ENCODE measurements at places on chromosomes 16 and 17.
A peak's percentile ranks its signal among the peaks of the same experiment; 100 is the strongest.

- H3K27ac ChIP-seq: no peak overlapping the region
- H3K4me1 ChIP-seq: no peaks in the 10 kb centered on the region
- no peak overlapping the region for H3K4me3 ChIP-seq
- no peak for DNase-seq
- H3K27me3 ChIP-seq: no peaks in the 10 kb centered on the region
Observed at GRCh38 chr16:5451641-5452040, 354.0 kb upstream of the EEF2KMT start.

DNA sequence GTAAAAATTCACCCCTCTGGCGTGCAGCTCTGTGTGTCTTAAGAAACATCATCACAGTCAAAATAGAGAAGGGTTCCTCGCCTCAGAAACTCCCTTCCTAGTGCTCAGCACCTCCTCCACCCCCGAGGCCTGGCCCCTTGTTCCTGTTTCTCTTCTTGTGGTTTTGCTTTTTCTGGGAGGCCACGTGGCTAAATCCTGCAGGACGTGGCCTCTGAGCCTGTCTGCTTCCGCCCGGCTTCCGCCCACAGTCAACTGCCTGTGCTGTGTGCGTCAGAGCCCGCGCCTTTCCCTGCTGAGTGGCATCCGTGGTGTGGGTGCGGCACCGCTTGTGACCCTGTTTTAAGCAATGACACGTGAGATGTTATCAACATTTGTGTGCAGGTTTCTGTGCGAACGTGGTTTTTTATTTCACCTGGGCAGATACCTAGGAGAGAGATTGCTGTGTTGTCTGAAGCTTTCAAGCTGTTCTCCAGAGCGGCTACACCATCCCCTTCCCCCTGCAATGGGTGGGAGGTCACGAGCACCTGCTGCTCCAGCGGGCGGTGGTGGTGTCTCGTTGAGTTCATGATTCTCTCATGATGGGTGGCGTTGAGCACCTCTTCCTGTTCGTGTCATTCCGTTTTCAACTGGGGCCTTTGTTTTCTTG is 21.7 kb downstream of the ACSF3 start:
- peaks cover 9% of the 10 kb centered on the region for H3K36me3 ChIP-seq
- no peak overlapping the region for H3K4me3 ChIP-seq
- no peaks in the 10 kb centered on the region for H3K27me3 ChIP-seq
- H3K27ac ChIP-seq: no peak overlapping the region
- peak; percentile 60 for DNase-seq

DNA sequence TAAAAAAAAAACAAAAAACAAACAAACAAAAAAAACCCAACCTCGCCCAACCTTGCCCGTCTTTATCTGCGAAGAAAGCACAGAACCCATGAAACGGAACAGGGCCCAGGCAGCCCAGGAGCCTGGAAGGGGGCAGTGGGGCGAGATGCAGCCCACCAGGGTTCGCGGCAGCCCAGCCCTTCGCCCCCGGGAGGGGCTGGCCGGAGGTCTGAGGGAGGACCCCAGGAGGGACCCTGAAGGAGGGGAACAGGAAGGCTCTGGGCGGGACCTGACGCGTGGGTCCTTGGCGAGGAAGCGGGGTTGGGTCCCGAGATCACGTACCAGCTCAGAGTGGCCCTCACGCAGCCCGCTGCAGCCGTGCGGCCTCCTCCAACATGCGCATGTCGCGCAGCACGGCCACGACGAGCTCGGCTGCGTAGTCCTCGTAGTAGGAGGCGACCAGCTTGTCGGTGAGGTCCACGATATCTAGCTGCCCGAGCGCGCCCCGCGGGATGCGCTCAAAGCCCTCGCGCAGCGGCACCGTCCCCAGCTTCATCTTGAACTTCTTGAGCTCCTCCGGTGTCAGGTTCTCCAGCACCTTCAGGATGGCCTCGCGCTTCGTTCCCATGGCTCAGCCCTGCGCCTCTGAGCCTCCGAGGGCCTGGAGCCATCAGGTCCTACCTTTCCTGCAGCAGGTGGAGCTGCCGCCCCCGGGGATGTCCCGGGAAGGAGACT is at the start of gene PYDC1:
Gene PYDC1, minus strand, starts transcription at position 714 of the 714 bp plus-strand sequence. Its CDS starts 107 bp downstream, at position 607.
- H3K4me1 ChIP-seq: no peaks in the 10 kb centered on the region
- peak; percentile 48 for DNase-seq
- H3K36me3 ChIP-seq: no peaks in the 10 kb centered on the region
- H3K27me3 ChIP-seq: no peaks in the 10 kb centered on the region
- H3K4me3 ChIP-seq: peak within 1 kb of the TSS; percentile 47
- H3K27ac ChIP-seq: no peak within 1 kb of the TSS

DNA sequence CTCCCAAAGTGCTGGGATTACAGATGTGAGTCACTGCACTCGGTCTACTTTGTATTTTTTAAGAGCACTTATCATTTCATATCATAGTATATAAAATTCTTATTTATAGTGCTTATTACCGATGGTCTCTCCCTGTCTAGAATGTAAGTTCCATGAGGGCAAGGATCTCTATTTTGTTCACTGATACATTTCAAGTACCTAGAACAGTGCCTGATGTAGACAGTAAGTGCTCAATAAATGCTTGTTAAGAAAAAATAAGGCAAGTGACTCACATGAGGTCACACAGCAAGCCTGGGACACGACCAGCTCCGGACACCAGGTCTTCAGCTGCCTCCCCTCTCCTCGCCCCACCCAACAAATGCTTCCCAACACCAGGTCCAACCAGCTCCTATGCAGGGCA is 23.9 kb downstream of the TRPV3 start:
- DNase-seq: no peak
- no peaks in the 10 kb centered on the region for H3K36me3 ChIP-seq
- H3K4me3 ChIP-seq: no peak overlapping the region
- no peaks in the 10 kb centered on the region for H3K4me1 ChIP-seq
- H3K27ac ChIP-seq: no peak overlapping the region
- no peaks in the 10 kb centered on the region for H3K27me3 ChIP-seq

Measured in small intestine (tissue), 16 donors.